ENCODE measurements at places on chromosomes 5 and 9.

DNA sequence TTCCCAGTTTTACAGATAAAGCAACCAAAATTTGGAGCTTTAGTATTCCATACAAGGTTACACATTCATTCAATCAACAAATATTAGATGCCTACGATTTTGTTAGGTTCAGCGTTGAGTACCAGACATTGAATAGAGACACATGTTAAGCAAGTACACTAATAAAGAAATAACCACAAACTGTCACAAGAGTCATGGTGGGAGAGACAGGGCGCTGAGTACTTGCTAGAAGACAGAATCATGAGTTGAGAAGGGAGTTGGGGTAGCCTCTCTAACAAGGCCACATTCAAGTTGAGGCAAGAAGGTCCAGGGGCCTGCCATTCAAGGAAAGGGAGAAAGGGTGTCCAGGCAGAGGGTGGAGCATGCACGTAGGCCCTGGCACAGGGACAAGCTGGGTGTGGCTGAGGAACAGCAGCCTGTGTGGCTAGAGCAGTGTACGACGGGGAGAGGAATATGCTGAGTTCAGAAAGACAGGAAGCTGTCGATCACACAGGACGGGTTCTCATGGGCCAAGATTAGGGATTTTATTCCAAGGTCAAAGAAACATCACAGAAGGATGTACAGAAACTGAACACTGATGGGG lies 17.0 kb downstream of the CDK5RAP2 start:
- DNase-seq = no peak

- no peak for DNase-seq
These were observed 138.6 kb downstream of the GNAQ start for GRCh38 chr9:77892955-77893514.

GRCh38 chr5:135024956-135025729 lies 8.9 kb downstream of the PITX1 start:
- no peak for DNase-seq

DNA sequence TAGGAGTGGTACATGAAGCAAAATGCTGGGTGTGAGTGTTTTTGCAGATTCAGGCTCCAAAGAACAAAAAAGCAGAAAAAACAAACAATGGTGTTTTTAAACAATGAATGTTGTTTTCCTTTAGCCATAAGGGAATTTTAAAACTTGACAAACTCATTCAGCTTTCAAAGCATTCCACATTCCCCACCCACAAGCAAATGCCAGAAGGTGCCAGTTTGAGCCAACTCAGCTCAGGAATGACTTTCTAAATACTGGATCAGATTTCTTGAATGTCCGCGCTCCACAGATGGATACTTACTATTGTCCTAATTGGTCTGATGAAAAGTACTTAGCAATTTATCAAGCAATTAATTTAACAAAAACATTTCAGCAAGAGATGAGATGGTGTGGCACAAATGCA lies 12.9 kb upstream of the MOB3B start:
- no peak for DNase-seq

- DNase-seq = no peak
These were observed 22.4 kb downstream of the SH3TC2 start for GRCh38 chr5:149040421-149040820.

DNA sequence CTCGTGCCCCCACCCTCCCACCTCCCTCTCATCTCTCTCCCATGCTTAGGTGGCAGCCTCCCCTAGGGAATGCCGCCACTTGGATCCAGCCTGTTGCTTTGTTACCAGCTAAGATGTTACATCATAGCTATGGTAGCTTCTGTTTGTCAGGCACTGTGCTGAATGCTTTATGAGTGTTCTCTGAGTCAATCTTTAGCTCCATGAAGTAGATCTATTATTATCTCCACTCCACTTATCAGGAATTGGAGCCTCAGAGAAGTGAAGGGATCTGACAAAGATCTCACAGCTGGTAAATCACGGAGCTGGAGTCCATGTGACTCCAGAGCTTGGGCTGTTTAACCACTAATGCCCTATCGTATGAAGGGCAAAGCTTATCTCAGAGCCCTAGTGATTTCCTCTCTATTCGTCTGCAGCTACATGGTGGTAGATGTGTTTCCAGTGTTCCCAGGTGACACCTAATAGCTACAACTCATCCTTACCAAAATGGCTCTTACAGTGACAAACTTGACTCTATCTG lies 54.1 kb downstream of the GARNL3 start:
- DNase-seq = no peak

- no peak for DNase-seq
These were observed 5.2 kb downstream of the LRRTM2 start for GRCh38 chr5:138869763-138870500.

DNA sequence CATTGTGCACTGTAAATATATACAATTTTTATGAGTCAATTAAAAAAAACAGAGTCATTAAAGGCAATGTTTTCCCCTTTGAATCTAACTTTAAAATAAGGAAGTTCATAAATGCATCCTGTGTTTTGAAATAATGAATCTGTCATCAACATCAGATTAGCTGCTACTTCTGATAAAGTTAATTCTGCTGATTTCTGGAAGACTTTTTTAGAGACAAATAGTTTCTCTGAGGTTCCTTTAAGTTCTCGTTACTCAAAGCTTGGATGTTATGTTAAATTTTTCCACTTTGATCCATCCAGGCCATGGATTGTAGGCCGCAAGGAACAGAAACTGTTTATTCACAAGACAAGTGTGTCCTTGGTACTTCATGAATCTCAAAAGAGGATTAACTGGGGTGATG lies 115.5 kb downstream of the CARTPT start:
- DNase-seq = no peak

GRCh38 chr9:86354818-86355309 lies 654 bp upstream of the TUT7 start:
- DNase-seq = no peak

DNA sequence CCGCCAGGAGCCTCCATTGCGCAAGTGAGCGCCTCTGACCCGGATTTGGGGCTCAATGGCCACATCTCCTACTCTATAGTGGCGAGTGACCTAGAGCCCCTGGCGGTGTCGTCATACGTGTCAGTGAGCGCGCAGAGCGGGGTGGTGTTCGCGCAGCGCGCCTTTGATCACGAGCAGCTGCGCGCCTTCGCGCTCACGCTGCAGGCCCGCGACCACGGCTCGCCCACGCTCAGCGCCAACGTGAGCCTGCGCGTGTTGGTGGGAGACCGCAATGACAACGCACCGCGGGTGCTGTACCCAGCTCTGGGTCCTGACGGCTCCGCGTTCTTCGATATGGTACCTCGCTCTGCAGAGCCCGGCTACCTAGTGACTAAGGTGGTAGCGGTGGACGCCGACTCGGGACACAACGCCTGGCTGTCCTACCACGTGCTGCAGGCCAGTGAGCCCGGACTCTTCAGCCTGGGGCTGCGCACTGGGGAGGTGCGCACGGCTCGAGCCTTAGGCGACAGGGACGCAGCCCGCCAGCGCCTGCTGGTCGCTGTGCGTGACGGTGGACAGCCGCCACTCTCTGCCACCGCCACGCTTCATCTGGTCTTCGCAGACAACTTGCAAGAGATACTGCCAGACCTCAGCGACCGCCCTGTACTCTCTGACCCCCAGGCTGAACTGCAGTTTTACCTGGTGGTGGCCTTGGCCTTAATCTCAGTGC lies 1.9 kb downstream of the PCDHGB6 start:
- no peak for DNase-seq

DNA sequence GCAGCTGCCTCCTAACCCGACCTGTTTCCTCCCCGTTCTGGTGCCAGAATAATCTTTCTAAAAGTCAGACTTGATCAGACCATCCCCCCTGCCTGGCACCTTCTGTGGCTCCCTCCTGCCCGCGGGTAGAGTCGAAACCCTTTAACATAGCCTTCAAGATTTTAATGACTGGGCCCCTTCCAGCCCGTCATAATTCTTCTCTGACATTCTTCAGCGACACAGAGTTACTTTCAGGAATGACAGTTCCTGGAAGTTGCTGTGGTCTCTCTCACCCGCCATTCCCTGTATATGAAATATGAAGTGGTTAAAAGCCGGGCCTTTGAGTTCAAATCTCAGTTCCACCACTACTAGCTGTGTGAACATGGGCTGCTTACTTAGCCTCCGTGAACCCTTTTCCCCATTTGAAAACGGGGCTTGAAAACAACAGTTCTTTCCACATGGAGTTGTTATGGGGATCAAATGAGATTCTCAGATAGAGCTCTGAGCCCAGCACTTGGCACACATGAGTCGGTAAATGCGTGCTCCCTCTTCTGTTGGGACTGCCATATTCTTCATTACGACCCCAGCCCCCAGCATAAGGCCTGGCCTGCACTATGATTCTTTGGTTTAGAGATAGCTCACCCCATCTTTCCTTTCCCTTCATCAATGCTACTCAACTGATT lies 737 bp downstream of the NANS start:
- DNase-seq = no peak

- DNase-seq = no peak
These were observed 267.0 kb downstream of the EBF1 start for GRCh38 chr5:158832731-158833130.

- no peak for DNase-seq
These were observed 15.6 kb upstream of the PRKAA1 start for GRCh38 chr5:40813698-40814281.

GRCh38 chr5:73363911-73364730 lies 84.5 kb downstream of the FOXD1 start:
- DNase-seq = no peak

GRCh38 chr5:122612901-122613300 lies 162.0 kb upstream of the SNX2 start:
- DNase-seq = no peak

DNA sequence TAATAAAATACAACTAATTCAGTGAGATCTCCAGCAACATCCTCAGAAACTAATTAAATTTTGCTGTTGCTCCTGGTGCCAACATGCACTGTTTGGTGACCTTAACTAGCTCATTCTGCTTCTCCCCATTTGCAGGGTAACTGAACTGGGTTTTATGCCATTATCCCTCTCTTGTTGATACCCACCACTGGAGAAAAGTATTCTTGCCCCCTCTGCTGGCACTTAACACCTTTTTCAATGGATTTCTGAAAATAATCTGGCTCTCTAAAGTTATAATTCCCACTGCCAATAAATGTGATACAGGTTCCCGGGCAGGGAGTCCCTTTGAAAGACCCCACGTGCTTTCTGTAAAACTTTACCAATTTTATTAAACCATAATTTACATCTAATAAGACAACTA lies 394.3 kb downstream of the OSTF1 start:
- no peak for DNase-seq

- no peak for DNase-seq
These were observed 50.3 kb downstream of the MOCS2 start for GRCh38 chr5:53059281-53059680.

DNA sequence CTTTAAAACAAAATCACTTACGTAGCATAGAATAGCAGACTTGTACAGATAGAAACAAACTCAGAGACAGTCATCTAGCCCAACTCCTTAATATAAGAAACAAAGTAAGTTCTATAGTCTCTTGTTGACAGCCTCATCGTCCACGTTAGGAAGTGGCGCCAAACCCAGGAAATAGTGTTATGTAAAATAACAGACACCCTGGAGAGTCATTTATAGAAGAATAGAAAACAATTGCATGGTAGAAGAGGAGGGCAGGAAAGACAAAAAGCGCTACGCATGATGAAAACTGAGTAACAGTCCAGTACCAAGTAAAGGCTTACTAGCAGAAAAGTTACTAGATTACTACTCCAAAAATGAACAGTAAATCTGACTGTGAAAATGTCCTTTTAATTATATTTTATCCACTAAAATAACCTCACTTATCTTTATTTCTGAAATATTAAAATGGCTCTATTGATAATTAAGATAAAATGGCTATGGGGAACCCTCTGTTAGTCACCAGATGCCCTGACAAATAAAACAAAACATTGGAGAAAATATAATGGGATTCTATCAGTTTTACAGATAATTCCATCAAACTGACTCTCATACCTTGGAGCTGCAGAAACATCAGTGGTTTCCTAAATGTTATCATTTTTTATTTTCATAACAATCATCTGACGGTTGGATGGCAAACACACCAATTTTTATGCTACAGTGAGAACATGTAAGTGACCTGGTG lies 434.0 kb upstream of the C9orf72 start:
- no peak for DNase-seq

DNA sequence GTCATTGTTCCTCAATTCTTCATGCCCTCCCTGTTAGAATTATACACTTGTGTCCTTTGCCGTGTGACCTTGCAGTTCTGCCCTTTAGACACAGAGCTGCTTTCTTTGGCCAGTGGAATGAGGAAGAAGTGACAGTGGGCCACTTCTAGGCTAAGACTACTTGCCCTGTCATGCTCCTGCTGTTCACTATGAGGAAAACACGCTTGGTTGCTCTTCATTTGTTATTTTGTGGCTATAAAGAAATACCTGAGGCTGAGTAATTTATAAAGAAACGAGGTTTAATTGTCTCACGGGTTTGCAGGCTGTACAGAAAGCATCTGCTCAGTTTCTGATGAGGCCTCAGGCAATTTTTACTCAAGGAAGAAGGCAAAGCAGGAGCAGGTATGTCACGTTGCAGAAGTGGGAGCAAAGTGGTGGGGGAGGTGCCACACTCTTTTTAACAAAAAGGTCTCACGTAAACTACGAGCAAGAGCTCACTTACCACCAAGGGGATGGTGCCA lies 279.1 kb upstream of the DMAC1 start:
- DNase-seq = no peak

DNA sequence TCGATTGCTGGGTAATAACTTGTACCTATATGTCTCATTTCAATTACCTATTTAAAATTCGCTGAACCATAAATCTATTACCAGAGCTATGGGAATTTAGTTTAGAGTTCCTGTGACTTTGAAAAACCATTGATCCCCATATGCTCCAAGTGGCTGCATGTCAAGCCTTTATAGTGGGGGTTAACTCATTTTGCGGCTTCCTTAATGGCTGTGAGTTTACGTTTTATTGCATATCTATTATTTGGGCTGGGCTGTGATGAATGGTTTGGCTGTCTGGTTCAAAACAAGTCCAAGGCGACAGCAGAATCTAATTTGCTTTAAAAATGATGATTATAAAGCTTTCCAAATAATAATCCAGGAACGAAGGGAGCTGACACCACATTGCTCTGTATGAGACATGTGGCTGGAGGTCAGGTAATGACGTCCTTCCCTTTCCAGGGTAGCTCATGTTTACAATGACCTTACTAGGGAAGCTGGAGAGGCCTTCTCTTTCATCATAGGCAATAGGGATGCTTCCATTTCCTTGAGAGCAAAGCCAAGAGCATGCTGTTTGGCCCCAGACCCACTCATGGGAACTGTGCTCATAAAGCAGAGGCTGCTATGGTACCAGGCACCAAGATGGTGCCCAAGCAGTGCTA lies 258.3 kb downstream of the HSPA4 start:
- DNase-seq = no peak

- DNase-seq = no peak
These were observed 2387.0 kb downstream of the MAT2B start for GRCh38 chr5:165892383-165892782.

- DNase-seq = no peak
These were observed 59.0 kb downstream of the BASP1 start for GRCh38 chr5:17276445-17276844.

GRCh38 chr9:93093127-93093876 lies 2.7 kb upstream of the CARD19 start:
- DNase-seq = no peak

Measured in HFF-Myc (cell line).